ENCODE measurements at places on chromosomes 1 and 21.
A peak's percentile ranks its signal among the peaks of the same experiment; 100 is the strongest.

DNA sequence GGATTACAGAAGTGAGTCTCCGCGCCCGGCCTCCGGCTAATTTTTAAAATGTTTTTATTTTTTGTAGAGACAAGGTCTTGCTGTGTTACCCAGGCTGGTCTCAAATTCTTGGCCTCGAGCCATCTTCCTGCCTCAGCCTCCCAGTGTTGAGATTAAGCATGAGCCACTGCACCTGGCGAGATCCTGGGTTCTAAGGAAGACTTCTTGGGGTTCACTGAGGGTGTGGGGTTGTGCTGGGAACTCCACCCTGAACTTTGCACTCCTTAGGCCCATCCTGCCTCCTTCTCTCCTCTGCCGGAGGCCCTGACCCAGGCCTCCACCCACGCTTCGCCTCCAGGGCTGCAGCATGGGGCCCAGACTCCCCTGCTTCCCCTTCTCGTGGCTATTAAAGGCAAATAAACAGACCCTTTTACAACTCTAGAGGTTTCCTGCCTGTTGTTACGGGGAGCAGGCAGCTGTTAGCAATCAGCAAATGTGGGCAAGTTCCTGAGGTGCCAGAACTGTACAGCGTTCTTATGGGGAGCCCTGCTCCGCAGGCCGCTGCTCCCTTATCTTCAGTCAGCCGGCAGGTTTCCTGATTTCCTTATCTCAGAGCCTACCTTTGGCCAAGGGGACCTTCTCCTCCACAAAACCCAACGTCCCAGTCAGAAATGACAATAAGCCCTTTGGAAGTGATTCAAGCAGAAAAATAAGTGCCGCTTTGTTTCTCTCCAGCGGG is 41.0 kb upstream of the LIN9 start:
- H3K4me1 ChIP-seq, result peaks cover 45% of the 10 kb centered on the region
- H3K36me3 ChIP-seq, result no peaks in the 10 kb centered on the region
- no peaks in the 10 kb centered on the region for H3K27me3 ChIP-seq
- H3K4me3 ChIP-seq, result peak overlapping the region; percentile 41
- H3K27ac ChIP-seq, result peak overlapping the region; percentile 68
- DNase-seq, result no peak

DNA sequence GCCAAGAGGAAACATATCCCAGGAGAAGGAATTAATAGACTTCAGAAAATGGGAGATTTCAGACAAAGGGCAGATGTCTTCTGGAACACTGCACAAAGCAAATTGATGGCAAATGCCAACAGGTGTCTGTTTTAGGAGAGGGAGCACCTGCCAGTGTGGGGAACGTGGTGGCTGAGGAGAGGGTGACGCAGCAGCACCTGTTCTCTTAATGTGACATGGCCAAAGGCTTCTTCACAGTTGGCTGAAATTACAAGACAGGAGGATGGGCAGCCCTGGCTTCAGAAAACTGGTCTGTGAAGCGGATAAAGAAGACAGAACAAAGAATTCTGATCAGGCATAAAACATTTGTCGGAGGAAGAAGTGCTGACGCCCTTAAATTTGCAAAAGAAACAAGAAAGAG is 178.7 kb upstream of the RUNX1 start:
- peak overlapping the region; percentile 87 for H3K27ac ChIP-seq
- no peak for DNase-seq
- H3K27me3 ChIP-seq, result peaks cover 6% of the 10 kb centered on the region
- H3K4me1 ChIP-seq, result peaks cover 37% of the 10 kb centered on the region
- H3K36me3 ChIP-seq, result no peaks in the 10 kb centered on the region
- H3K4me3 ChIP-seq, result peak overlapping the region; percentile 68

GRCh38 chr1:2422523-2422922 is 10.2 kb upstream of the PEX10 start:
- H3K27ac ChIP-seq, result no peak overlapping the region
- H3K4me3 ChIP-seq, result no peak overlapping the region
- H3K4me1 ChIP-seq, result no peaks in the 10 kb centered on the region
- no peaks in the 10 kb centered on the region for H3K36me3 ChIP-seq
- DNase-seq, result no peak
- no peaks in the 10 kb centered on the region for H3K27me3 ChIP-seq

DNA sequence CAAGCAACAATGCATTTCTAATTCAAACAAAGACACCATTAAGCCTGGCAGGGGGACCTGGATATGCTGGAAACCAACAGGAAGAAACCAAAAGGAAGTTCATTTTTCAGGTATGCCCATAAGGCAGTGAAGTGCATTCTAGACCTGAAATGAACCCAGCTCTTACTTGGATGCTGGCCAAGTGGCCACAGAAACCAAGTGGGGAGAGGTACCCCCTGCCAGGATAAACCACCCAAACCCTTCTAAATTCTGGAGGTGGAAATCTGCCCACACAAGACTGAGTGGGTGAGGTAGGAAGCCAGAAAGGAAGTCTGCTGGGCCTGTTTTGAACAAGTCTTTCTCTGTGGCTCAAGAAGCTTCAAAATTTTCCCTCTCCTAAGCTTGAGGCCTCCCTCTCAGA is 2.6 kb downstream of the CD5L start:
- DNase-seq, result no peak
- H3K4me1 ChIP-seq, result peaks cover 48% of the 10 kb centered on the region
- no peaks in the 10 kb centered on the region for H3K36me3 ChIP-seq
- peak overlapping the region; percentile 74 for H3K27ac ChIP-seq
- H3K4me3 ChIP-seq, result no peak overlapping the region
- H3K27me3 ChIP-seq, result no peaks in the 10 kb centered on the region

GRCh38 chr21:44836666-44837471 is 19.0 kb upstream of the SUMO3 start:
- H3K27ac ChIP-seq, result no peak overlapping the region
- H3K27me3 ChIP-seq, result peaks cover 17% of the 10 kb centered on the region
- DNase-seq, result peak; percentile 10

- DNase-seq, result no peak
- peaks cover 6% of the 10 kb centered on the region for H3K4me1 ChIP-seq
- H3K27ac ChIP-seq, result no peak overlapping the region
- H3K36me3 ChIP-seq, result no peaks in the 10 kb centered on the region
- no peak overlapping the region for H3K4me3 ChIP-seq
These were observed 9.7 kb downstream of the CD2 start for GRCh38 chr1:116763787-116764465.

GRCh38 chr1:230050973-230051735 is 15.9 kb upstream of the GALNT2 start:
- peaks cover 4% of the 10 kb centered on the region for H3K4me1 ChIP-seq
- no peak for DNase-seq
- no peak overlapping the region for H3K4me3 ChIP-seq
- H3K27ac ChIP-seq, result no peak overlapping the region
- H3K27me3 ChIP-seq, result peaks cover 6% of the 10 kb centered on the region

- peaks cover 72% of the 10 kb centered on the region for H3K4me1 ChIP-seq
- no peak for DNase-seq
- H3K36me3 ChIP-seq, result peaks cover 64% of the 10 kb centered on the region
- peak overlapping the region; percentile 98 for H3K4me3 ChIP-seq
- no peaks in the 10 kb centered on the region for H3K27me3 ChIP-seq
These were observed 200.3 kb upstream of the SGIP1 start for GRCh38 chr1:66333466-66334199.

DNA sequence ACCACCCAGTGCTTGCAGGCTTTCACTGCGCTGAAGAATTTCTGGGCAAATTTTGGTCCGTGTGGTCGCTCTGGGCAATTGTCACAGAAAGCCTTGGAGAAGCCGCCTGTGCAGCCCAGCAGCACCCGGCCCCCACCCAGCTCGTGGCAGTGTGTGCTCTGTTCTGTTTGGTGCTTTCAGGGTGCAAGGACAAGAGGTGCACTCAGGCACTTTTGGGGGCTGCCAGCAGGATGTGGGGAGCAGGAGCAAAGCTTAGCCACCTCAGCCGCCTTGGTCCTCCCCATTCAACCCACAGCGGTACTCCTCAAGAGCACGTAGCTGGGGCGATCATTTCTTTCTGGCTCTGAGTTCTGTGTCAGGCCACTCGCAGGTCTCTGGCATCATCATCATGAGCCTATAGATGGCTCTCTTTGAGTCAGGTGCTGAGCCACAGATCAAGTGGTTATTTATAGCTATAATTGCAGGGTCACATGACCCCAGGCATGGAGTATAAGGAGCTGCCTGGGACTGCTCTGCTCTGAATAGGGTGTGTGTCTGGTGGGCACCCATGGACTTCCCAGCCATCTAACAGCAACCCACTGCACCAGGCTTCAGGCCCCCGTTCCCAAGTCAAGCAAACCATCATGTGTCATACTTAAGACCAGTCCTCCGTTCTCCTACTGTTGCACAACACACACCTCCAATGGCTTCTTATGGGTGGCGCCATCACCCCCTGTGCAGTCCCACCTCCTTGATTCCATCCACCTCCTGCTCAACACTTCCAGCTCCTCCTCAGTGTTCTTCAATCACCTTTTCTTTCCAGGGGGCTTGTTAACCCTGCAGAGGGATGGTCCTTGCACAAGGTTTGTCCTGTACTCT is 18.1 kb upstream of the TENT5C start:
- no peak for DNase-seq
- no peak overlapping the region for H3K4me3 ChIP-seq
- H3K36me3 ChIP-seq, result no peaks in the 10 kb centered on the region
- no peak overlapping the region for H3K27ac ChIP-seq
- H3K27me3 ChIP-seq, result no peaks in the 10 kb centered on the region

- H3K4me3 ChIP-seq, result no peak overlapping the region
- no peak overlapping the region for H3K27ac ChIP-seq
- H3K4me1 ChIP-seq, result peaks cover 17% of the 10 kb centered on the region
- H3K27me3 ChIP-seq, result no peaks in the 10 kb centered on the region
These were observed 61.3 kb downstream of the GLUL start for GRCh38 chr1:182330303-182330702.

DNA sequence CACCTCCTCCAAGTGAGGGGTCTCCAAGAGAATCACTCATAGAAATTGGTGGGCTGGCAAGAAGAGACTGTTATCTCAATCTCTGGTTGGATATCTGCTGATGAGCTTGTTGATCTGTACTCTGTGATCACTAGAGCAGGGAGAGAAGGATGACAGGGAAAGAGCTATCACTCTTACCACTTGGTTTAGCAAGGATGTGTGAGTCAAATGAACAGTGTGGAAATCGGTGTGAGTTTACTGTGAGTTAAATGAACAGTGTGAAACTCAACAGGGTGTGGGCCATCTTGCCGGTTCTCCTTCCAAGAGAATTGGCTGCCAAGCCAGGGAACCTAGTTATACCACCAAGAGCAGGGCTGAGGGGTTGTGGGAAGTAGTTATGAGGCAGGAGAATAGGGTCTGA is 33.3 kb upstream of the CD1D start:
- H3K4me3 ChIP-seq, result no peak overlapping the region
- DNase-seq, result no peak
- H3K36me3 ChIP-seq, result peaks cover 2% of the 10 kb centered on the region
- H3K27me3 ChIP-seq, result no peaks in the 10 kb centered on the region

DNA sequence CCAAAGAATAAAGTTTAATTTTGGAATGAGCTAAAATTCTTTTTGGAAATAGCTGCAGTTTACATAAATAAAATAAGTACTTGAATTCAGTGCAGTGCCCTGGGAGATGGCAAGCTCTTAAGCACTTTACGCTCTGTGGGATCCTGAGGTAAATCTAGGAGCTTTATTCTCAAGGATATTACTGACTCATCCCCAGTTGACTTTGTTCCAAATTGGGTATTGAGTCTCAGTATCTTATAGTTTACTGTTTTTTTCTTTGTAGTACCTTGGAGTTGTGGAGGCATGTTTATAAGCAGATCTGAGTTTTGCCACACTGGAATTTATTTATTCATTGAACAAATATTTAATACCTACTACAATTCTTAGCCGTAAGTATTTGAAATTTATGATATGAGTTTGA is 27.4 kb upstream of the HRNR start:
- H3K27me3 ChIP-seq, result peaks cover 8% of the 10 kb centered on the region
- no peak overlapping the region for H3K4me3 ChIP-seq
- no peak overlapping the region for H3K27ac ChIP-seq

DNA sequence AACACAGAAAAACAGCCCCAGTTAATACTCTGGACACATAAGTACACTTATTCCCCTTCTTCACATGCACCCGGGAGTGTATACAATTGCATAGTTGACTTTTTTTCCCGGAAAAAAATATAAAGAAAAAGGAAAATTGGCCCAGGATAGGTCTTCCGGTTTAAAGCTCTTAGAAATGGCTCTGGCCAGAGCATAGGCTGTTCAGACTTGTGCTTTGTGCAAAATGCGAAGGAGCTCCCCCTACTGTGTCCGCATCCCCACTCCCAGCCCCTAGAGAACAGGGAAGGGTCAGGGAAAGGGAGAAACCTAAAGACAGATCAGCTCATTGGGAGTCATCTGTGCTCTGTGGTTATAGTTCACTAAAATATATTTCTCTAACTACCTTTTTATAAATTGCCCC is 5.5 kb upstream of the MTMR11 start:
- H3K27me3 ChIP-seq, result no peaks in the 10 kb centered on the region
- DNase-seq, result no peak
- no peak overlapping the region for H3K27ac ChIP-seq
- peaks cover 2% of the 10 kb centered on the region for H3K4me1 ChIP-seq
- H3K36me3 ChIP-seq, result no peaks in the 10 kb centered on the region

GRCh38 chr1:1554926-1555915 is 14.8 kb upstream of the TMEM240 start:
- H3K4me3 ChIP-seq, result no peak overlapping the region
- H3K36me3 ChIP-seq, result peaks cover 2% of the 10 kb centered on the region
- no peaks in the 10 kb centered on the region for H3K27me3 ChIP-seq
- DNase-seq, result no peak

DNA sequence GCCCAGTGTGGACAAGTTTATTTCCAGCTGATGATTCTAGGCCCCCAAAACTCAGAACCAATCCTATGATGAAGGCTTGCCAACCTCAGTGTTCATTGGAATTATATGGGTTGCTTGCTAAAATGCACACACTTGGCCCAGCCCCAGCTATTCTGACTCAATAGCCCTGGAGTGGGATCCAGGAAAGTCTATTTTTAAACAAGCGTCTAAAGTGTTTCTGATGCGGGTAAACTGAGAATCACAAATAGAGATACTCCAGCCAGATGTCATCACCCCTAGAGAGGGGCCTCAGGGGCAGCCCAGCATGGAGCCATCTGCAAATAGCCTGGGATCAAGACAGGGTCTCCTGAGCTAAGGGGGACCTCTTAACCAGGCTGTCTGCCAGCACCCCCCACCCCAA is 46.0 kb downstream of the PKP1 start:
- no peak overlapping the region for H3K4me3 ChIP-seq
- H3K36me3 ChIP-seq, result no peaks in the 10 kb centered on the region
- DNase-seq, result no peak
- H3K4me1 ChIP-seq, result no peaks in the 10 kb centered on the region

DNA sequence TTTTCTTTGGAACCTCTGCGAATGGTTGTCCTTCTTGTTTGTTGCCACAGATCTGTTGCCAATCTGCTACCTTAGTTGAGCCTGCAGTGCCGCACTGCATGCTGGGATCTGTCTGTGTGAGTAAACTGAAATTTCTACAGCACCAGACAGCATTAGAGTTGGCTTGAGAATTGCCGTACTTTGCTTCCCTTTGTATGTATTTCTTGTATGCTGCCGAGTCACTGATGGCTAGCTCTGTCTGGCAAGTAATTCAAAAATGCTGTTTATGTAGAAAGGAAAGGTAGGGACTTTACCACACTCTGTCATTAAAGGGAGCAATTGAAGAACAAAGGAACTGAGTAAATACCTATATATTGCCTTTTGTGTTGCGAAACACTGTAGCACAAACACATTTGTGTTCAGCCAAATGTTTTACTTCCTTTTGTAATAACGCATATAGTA is 857.4 kb downstream of the USP25 start:
- no peak overlapping the region for H3K27ac ChIP-seq
- no peaks in the 10 kb centered on the region for H3K36me3 ChIP-seq
- no peak overlapping the region for H3K4me3 ChIP-seq
- H3K27me3 ChIP-seq, result no peaks in the 10 kb centered on the region
- no peaks in the 10 kb centered on the region for H3K4me1 ChIP-seq

- H3K27ac ChIP-seq, result no peak overlapping the region
- no peak for DNase-seq
- H3K4me1 ChIP-seq, result peaks cover 3% of the 10 kb centered on the region
- peaks cover 6% of the 10 kb centered on the region for H3K36me3 ChIP-seq
- no peaks in the 10 kb centered on the region for H3K27me3 ChIP-seq
- H3K4me3 ChIP-seq, result no peak overlapping the region
These were observed 259.4 kb downstream of the FAF1 start for GRCh38 chr1:50700621-50701020.
